ENCODE measurements at places on chromosomes 4 and X. TPM values are rescaled to one million over a fixed set of nuclear protein-coding genes. Genes with fewer than 3 reads are reported as not detected.

The ABCE1 gene
- total RNA-seq, result 100 TPM

The CWH43 gene
- total RNA-seq, result not detected

The IL1RAPL1 gene
- not detected for total RNA-seq

DNA sequence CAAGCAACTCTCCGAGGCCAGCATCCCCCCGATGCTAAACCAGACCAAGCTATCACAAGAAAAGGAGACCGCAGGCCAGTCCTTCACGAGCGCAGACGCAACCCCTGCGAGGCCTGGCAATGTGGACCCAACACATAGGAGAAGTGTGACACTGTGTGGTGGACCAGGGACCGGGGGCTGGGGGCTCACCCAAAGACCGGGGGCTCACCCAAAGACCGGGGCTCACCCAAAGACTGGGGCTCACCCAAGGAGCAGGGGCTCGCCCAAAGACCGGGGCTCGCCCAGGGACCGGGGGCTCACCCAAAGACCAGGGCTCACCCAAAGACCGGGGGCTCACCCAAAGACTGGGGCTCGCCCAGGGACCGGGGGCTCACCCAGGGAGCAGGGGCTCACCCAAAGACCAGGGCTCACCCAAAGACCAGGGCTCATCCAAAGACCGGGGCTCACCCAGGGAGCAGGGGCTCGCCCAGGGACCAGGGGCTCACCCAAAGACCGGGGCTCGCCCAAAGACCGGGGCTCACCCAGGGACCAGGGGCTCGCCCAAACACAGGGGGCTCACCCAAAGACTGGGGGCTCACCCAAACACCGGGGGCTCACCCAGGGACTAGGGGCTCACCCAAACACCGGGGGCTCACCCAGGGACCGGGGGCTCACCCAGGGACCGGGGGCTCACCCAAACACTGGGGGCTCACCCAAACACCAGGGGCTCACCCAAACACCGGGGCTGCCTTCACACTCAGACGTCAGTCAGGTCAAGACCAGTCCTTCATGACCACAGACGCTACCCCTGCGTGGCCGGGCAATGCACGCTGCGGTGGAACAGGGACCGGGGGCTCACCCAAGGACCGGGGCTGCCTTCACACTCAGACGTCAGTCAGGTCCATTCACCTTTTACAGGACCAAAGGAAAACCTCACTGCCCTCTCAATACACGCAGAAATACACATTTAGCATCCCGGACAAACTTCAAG lies 32.9 kb downstream of the PPP2R3B start:
- no peak for DNase-seq

DNA sequence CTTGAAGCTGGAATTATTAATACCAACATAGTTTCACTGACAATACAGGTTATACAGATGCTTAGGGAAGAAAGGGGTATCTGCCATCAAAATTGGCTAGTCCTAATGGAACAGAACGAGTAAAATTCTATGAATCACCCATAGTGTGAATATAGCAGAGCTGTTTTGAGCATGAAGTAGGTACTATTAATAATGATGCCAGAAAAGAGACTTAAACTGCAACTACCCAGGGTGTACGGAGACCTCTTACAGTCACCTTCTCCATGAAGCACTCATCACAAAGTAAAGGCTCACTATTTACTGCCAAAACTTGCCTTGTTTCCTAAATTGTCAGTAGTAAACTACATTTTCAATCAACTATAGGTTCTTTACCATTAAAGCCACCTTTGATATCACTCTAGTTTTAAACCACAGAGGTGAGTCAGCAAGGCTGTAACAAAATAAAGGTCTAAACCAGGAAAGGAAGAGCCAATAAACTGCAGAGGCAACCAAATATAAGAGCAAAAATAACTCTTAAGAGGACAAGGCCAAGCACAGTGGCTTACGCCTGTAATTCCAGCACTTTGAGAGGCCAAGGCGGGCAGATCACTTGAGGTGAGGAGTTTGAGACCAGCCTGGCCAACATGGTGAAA lies 114.4 kb downstream of the FRYL start:
- DNase-seq, result no peak

DNA sequence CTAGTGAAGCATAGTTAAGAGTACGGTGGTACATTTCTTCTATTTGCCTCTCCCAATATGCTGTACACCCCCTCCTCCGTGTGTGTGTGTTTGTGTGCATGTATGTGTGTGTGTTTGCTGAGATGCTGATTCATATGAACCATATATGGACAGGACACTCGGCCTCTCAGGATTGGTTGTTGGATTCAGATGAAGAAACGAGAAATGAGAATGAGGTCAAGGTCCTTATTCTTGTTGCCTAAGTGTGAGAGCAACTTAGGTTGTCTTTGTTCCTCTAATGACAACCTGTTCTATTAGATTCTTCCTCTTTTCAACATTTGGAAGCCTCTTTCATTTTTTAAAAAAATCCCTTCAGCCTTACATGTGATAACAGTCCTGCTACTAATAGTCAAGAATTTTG lies 1387.6 kb downstream of the STIM2 start:
- no peak for DNase-seq

DNA sequence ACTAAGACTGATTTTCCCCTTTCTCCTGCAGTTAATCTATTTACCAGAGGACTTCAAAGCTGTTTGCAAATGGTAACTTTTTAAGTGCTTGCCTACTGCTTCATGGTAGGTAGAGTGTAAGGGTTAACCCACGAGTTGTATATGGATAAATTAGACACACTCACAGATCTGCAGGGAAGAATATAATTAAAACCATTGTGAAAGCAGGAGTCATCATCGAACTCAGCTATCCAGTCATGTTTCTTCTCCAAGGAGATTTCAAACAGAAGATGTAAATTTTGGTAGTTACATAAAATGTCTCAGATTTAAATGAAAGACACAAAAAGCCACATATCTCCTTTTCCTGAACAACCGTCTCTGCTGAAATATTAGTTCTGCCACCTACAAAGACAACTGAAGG lies 549 bp upstream of the XG start:
- DNase-seq, result no peak

DNA sequence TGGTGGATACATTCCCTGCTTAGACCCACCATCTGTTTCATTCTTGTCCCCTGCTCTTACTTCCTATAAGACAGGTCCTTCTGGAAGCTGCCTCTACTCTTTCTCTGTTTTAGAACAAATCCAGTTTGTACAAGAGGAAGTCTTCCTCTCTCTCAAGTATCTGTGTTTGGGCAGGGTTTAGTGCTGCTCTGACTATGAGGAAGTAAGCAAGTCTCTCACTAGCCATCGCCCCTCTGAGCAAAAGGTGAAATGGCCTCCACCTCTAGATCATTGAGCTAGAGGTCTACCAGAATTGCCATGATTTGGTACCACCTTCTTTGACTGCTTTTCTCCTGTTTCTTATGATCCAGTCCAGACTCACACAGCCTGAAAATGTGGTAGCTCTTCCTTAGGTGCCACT lies 8.4 kb downstream of the BTK start:
- DNase-seq, result no peak

- no peak for DNase-seq
These were observed 54.0 kb upstream of the EGFL6 start for GRCh38 chrX:13515211-13515930.

Measured in Caco-2 (cell line).